NCI-H1436 treated with DMSO at 0.1 percent for 48 hours (cell line): ENCODE measurements at places on chromosomes 5 and 9.

DNA sequence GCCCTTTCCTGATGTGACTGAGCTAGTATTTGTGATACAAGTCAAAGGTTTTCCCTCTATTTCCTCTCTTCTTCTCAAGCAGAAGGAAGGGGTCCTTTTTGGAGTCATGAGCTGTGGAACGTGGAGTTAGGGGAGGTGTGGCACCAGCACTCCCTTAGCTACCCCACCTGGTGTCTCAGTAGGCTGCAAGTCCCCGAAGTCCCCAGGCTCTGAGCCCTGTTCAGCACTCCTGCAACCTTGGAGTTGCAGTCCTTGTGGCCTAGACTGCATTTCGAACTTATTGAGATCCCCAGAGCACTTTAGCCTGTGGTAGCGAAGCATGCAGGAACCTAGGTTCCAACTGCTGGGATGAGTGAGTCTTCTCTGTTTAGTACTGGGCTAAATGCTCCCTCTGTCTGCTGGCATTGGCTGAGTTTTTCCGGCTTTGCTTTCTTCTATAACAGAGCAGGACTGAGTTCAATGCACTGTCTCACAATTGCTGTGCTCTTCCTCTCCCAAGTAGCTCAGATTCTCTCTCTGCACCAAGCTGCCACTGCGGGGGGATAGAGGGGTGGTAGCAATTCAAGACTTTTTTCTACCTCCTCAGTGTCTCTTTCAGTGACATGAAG is 600.7 kb upstream of the CDH9 start:
- DNase-seq, result no peak

- DNase-seq, result no peak
These were observed 88.9 kb upstream of the CACNA1B start for GRCh38 chr9:137788561-137789294.

DNA sequence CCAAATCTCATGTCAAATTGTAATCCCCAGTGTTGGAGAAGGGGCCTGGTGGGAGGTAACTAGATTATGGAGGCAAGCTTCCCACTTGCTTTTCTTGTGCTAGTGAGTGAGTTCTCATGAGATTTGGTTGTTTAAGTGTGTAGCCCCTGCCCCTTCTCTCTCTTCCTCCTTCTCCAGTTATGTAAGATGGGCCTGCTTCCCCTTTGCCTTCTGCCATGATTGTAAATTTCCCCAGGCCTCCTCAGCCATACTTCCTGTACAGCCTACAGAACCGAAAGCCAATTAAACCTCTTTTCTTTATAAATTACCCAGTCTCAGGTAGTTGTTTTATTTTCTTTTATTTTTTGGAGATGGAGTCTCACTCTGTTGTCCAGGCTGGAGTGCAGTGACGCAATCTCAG is 18.2 kb upstream of the TXNDC8 start:
- DNase-seq, result no peak

- DNase-seq, result no peak
These were observed 13.3 kb downstream of the MYOZ3 start for GRCh38 chr5:150674341-150674821.

GRCh38 chr5:52043543-52043942 is 660.3 kb downstream of the ISL1 start:
- DNase-seq, result peak; percentile 99

DNA sequence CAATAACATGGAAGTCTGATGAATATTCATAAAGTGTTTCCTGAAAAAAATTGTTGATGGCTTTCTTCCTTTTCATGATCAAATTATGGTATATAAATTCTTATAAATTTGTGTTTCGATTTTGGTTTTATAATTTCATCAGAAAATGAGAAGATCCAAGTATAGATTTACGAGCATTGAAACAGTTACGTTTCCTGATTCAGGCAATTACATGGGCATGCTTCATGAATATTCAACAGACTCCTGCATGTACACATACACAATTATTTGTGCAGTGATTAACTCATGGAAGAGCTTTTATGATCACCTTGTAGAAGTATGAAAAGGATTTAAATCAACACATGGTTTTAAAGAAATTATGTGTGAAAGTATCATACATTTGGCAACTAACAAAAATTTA is 136.7 kb downstream of the MPDZ start:
- DNase-seq, result no peak

GRCh38 chr5:125115195-125115525 is 368.7 kb upstream of the ZNF608 start:
- no peak for DNase-seq

DNA sequence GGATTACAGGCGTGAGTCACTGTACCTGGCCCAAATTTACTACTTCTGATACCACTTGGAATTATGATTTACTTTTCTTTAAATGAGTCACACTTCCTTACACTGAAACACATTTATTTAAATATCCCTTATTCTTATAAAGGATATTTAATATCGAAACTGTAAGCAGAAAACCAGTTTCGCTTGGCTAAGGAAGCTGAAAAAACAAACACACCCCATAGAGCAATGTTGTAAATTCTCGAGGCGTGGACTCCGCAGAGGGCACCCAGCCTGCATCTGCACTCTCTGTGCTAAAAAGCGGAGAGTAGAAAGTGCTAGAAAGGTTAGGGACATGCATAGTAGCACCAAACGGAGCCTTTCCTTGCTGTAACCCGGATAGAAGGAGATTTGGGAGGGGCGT is 86.5 kb downstream of the HMCN2 start:
- DNase-seq, result no peak

- DNase-seq, result no peak
These were observed 201.1 kb upstream of the MVB12B start for GRCh38 chr9:126125577-126125976.

DNA sequence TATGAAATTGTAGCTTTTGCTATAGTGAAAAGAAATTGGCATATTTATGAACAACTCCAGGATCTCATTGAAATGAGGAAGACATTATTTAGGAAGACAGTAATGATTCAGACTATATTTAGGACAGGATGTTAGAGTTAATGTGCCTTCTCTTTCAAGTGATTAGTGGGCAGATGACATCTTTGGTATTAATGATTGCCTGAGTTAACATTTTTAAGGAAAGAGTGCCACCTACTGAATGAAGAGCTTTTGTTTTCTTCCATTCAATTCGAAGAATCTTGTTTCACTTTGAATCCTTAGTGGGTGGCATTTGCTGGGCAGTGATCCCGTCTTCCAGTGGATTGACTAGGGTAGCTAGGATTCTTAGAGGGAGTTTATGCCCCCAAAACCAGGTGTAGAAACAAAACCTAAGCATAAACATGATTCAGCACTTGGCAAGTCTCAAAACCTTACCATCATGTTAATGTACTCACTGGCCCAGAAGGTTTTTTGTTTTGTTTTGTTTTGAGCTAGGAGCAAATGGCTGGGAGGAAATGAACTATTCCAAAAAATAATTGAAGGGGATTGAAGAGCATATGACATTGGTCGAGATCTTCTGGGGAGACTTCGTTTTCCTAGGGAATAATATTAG is 23.2 kb downstream of the MAP3K1 start:
- DNase-seq, result no peak

GRCh38 chr5:78634634-78635033 is 13.9 kb downstream of the LHFPL2 start:
- DNase-seq, result no peak

DNA sequence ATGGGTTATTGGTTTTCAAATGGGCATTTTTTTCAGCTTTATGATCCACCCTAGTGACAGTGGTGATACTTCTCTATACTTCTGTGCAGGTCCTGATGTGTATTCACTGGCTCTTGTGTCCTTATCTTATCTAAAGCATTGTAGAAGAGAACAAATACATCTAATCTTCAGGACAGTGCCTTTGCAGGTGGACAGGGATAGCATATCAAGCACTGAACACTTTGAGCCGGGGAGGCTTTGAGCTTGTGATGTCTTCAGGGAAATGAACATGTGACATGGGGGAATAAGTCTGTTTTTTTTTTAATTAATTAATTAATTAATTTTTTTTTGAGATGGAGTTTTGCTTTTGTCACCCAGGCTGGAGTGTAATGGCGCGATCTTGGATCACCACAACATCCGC is 115.5 kb upstream of the KLF4 start:
- no peak for DNase-seq
